ENCODE measurements at places on chromosomes 3 and 15.

DNA sequence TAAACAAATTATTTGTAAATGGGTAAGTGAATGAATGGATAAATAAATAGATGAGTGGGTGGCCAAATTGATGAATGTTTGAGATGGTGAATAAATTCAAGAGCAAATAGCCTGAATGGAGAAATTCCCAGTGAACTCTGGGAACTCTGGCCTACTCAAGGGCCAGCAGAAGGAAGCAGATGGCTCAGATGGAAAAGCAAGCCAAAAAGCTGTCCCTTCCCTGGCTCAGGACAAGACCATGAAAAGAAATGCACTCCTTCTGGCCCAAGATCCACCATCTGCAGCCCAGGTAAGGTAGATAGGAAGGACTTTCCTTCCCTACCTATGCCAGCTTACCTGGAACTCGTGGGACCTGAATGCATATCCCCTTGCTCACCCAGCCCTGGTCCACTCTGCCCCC is 37.6 kb upstream of the CLDN18 start:
- no peak for DNase-seq

DNA sequence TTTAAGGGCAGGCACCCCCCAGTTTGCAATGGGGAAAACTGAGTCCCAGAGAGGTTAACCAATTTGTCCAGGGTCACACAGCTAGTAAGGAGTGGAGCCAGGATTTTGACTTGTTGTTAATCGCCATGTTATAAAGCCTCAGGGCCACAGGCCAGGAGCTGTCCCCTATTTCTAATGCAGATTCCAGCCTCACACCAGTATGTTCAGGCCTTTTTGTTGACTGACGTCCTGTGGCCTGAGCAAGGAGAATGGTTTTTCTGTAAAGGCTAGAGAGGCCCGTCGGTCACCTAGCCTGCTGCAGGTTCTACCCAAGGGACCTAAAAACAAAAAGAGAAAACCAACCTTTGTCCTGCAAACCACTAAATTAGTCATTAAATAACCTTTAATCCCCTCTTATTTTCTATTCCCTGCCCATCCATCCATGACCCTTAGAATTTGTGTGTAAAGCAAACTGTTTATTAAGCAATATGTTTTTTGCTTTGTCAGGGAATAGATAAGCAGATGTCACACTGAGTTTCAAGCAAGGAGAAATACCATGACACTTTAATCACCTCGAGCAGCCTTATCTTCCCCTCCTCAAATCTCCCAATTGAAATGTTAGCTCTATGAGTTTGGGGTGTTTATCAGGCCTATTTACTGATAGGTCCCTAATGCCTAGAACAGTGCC is 14.1 kb downstream of the ACOX2 start:
- DNase-seq = no peak

DNA sequence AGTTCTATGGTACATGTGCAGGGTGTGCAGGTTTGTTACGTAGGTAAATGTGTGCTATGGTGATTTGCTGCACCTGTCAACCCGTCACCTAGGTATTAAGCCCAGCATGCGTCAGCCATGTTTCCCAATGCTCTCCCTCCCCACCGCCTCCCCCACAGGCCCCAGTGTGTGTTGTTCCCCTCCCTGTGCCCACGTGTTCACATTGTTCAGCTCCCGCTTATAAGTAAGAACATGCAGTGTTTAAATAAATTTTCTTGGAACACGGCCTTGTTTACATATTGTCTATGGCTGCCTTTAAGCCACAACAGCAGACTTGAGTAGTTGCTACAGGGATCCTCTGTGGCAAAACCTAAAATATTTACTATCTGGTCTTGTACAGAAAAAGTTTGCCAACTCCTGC is 41.3 kb upstream of the CORO2B start:
- no peak for DNase-seq

DNA sequence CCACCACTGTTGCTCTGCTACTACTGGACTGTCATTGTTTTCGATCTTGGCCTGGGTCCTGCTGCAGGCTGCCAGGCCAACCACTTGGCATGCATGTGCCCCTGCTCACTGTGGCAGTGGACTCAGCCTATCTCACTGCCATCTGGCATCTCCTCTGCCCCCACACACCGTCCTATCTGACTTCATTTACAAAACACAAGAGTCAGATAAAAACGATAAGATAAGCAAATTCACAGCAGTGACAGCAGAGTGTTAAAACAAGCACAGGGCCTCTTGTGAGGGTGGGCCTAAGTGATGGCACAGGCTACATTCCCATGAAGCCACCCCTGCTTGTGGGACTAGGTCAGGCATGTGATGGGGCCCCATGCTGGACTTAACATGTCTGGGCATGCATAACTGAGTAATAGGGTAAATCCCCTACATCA is 68.1 kb downstream of the CRYGS start:
- no peak for DNase-seq

GRCh38 chr15:85276508-85276907 is 103.9 kb upstream of the AKAP13 start:
- DNase-seq = no peak

DNA sequence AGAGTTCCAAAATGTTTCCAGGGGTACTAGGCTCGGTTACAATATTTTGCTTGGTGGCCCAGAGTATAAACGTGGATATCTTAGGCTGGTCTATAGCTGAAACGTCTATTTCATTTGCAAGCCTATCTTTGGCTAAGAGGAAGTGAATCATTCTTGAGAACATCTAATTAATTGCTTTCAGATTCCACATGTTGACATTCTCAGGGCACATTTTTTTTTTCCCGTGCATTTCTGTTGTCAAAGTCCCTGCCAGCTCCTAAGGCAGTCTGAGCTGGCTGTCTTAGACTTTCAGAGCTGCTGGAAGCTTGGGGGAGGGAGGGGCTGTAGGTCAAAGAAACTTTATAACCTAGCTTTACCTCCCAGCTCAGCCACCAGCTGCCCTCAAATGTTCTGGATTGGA is 23.2 kb upstream of the LAMP3 start:
- DNase-seq = no peak

GRCh38 chr3:150905339-150905738 is at the start of gene MINDY4B:
MINDY4B (minus strand) TSS chr3:150905439; CDS start chr3:150905439, 0 bp downstream.
- DNase-seq = no peak

- DNase-seq = no peak
These were observed 3.1 kb downstream of the PRR23E start for GRCh38 chr3:127196002-127196401.

- no peak for DNase-seq
These were observed 35.6 kb upstream of the SPTSSB start for GRCh38 chr3:161406594-161407555.

GRCh38 chr15:80494351-80494751 is 90.2 kb downstream of the ARNT2 start:
- no peak for DNase-seq

DNA sequence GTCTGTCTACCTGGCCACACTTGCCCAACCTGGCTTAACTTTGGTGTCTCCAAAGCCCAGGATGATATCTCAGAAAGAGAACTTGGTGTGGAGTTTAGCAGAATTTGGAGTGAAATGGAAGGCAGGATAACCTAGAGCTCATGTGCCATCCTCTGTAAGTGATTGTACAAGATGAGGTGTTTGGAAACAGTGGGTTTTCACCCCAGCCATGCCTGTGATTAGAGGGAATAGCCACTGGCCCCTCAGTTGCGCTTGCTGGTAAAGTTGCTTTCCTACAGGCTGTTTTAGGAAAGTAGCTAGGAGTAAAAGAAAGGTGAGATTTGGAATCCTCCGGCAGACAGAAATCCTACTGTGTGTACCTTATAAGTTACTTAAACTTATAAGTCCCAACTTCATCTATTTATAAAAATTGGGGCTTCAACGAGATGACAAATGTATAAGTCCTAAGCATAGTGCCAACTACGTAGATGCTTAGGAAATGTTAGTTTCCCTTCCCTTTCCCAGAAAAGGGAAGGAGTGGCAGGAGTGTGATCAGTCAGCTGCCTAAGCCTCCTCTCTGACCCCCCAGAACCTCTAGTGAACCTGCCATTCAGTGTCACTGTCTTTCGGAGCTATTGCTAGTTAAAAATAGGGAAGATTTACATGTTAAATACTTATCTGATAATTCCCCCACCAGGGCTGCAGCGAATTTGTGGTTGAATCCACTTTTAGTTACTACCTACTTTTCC is 13.4 kb upstream of the BMF start:
- DNase-seq = no peak

DNA sequence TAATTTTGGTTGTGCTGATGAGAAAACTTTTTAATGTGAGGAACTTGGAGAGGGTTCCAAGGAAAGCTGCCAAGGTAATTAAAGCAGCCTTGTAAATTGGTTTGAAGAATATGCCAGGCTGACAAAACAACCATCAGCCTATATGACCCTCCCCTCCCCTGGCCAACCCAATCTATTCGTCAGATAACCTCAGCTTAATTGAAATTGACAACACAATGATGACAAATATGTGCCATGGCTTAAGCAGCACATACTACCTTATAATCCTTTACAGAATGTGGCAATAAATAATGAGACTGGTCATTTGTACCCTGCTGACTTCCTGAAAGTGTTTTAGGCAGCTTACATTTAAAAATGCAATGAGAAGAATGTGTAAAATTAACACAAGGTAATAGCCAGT is 118.2 kb downstream of the EFHB start:
- DNase-seq = no peak

- no peak for DNase-seq
These were observed 51.3 kb downstream of the SENP2 start for GRCh38 chr3:185637388-185637787.

DNA sequence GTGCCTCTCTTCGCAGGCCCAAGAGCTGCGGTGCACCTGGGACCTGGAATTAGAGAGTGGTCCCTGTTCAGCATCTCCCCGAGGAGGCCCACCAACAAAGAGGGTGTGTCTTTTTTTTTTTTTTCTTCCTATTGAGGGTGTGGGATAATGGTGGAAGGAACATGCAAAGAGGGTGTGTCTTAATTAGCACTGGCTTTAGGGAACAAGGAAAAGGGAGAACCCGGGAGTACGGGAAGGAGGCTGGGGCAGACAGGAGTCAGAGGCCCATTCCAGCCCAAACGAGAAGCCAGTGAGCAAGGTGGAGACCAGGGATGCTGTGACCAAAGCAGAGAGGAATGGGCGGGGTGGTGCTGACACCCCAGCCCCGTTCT is 429 bp upstream of the LOXL1 start:
- DNase-seq = no peak

GRCh38 chr15:75227663-75228280 is 26.1 kb downstream of the C15orf39 start:
- DNase-seq = no peak

DNA sequence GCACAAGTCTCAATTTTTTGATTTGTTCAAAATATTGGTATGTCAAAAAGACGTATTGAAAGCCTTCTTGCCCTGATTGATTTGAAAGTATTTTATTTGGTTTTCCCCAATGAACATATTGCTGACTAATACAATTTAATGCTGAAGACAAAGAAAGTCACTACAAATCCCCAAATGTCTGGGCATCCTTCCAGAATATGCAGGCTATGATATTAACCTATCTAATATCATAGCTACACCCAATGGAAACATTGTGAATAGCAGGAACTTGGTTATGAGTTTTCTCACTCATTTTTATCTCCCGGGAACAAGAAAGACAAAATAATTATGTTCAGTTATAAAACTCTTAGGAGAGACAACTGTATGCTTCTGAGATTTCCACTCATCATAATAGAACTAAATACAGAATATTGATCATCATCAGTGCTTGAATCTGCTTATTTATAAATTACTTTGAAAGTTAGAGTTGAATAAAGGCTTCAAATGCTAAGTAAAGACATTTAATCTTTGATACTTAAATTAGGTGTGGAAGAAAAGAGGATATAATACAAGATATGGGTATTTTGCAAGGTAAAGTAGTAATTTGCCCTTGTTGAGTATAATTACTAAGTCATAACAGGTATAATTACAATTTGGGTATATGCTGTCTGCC is 483.9 kb downstream of the RBMS3 start:
- no peak for DNase-seq

DNA sequence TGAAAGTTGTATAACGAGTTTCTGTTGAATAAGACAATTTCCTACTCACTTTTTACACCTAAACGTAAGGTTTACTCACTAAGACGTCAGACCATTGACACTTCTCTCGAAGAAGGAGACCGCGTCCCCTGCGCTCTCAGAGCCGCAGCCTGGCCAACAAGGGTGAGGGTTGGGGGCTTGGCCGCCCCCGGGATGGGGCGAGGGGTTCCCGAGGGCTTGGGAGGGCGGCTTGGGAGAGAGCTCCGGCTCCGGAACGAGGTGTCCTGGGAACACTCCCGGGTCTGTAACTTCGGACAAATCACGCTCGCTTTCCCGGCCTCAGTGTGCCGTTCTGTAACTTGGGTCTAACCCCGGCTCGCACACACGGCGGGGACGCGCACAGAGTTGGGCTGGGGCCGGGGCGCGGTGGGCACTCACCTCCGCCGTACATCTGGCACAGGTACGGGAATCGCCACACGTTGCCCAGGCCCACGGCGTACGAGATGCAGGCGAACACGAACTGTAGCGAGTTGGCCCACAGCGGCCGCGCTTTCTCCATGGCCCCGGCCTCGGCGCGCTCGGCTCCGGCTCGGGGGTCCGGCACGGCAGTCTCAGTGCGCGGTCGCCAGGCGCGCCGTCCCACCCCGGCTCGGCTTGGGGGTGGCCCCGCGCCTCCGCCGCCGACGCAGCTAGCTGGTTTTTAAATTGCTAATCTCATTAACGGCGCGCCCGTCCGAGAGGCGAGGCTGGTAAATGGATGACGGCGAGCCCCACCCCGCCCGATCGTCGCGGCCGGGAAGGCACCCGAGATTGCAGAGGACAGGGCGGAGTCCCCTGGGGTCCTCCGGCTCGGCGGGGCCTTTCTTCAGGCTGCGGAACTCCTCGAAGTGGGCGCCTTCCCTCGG is at the start of gene SLC6A20:
Gene SLC6A20 (minus strand): TSS at position 655 of the 884 bp plus-strand sequence. CDS start 117 bp downstream, at position 538.
- DNase-seq = no peak

- no peak for DNase-seq
These were observed 23.1 kb downstream of the CCDC12 start for GRCh38 chr3:46953234-46954010.

- DNase-seq = no peak
These were observed 50.4 kb downstream of the DNAH1 start for GRCh38 chr3:52366527-52366926.

DNA sequence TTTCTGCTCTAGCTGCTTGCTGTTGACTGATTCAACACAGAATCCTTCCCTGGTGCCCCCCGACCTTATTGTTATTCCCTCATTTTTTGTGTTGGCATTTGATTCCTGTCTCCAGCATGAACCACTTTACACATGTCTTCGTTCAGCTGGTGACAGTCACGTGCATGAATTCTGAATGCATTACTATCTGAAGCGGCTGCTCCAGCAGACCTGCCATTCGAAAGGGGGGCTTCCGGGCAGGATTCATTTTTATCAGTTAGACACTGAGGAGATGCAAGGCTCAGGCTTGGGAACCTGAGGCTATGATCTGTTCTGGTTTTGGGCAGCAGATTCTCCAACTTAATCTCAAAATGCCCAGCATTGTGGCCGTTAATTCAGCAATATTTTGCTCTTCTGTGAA is 336.2 kb downstream of the EPHB1 start:
- no peak for DNase-seq

DNA sequence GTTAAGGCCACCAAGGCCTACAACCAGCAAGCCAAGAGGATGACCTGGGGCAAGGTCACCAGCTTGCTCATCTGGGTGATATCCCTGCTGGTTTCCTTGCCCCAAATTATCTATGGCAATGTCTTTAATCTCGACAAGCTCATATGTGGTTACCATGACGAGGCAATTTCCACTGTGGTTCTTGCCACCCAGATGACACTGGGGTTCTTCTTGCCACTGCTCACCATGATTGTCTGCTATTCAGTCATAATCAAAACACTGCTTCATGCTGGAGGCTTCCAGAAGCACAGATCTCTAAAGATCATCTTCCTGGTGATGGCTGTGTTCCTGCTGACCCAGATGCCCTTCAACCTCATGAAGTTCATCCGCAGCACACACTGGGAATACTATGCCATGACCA is 3.6 kb downstream of the CXCR6 start:
- no peak for DNase-seq
